Activated CD4-positive, alpha-beta T cell treated with anti-CD3 and anti-CD28 coated beads for 1 hour (primary cell): ENCODE measurements at places on chromosomes 1 and 21.

DNA sequence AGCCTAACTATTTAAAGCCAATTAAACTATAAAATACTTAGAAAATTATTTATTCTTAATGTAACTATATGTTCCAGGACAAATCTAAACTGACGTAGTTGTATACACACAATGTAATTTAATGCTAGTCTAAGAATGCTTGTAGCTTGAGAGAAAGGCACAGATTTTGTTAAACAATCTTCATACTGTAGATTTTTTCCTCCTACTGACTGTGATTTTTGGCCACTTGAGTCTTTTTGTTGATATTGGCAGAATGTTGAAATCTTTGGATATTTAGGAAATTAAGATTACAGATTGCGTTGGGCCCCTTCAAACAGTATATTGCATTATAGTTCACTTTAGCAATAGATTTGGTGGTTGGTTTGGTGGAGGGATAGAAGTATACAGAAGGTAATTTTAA, 40.5 kb downstream of the ATF3 start:
- no peak for DNase-seq

GRCh38 chr1:31755850-31756492, 8.2 kb downstream of the ADGRB2 start:
- no peak for DNase-seq

DNA sequence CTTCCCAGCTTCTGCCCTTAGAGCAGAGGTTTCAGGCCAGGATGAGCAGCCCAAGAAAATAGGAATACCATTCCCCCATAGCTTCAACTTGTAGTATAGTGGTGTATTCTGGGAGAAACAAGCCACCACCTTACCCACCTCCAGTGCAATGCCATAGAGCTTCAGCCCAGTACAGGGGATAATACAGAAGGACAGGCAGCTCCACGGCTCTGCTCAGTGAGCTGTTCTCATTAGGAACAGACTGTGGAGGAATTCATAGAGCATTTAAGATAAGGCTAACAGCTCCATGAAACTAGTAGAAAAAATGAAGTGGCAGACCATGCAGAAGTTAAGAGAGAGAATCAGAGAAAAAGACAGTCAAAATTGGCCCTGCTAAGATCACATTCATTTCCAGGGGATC, 294.7 kb upstream of the POGK start:
- no peak for DNase-seq

GRCh38 chr1:68449901-68450300, at the start of gene RPE65:
Gene RPE65, minus strand, starts transcription at chr1:68449954. Its CDS starts 49 bp downstream, at chr1:68449905.
- DNase-seq = no peak

DNA sequence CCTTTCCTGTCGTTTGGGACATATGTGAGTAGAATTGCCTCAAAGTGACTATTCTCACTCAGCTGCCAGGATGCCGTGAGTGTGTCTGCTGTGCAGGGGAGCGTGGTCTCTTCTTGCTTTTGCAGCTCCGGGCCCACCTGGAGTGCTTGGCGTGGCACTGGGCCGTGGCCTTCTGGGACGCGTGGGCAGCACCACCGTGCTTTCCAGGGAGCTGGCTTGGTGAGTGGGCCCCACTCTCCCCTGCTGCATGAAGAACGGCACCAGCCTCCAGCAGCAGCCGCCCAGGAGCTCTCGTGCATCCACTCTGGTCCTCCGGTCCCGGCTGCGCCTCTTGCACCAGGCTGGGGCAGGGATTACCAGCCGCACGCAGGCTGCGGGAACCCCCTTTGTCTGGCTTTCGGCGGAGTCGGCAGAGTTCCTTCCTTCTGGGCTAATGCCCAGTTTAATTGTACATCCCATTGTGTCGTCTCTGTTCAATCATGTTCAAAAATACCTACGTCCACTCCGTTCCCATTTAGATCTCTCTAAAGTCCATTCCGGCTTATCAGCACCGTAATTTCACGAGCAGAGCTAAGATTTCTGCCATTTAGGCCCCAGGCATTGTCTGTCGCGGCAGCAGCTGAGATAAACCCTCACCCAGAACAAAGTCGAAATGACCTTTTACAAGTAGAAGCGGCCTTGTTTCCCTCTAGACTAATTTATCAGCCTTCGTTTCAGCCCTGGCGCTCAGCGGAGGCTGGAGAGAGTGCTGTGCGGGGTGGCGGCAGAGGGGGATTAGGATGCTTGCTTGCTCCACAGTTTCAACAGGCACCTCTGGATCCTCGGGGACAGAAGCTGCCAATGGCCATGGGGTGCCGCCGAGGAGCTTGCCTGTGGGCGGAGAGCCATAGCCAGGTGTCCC, 129.6 kb downstream of the PRDM16 start:
- DNase-seq = no peak

DNA sequence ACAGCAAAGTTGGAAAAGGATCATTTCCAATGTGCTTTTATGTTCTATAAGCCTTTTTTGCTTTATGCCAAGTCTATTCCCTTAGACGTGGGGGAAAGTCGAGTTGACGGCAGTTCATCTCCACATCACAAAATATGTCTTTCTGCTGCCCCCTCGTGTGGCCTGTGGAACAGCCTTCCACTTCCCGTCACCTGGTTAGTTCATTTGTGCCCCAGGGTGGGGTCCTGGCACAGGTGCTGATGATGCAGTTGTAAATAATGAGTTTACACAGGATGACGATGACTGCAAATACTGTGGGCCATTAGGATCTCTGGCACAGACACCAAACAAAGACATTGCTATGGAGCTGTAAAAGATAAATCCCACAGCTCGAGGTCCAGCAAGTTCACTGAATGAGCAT, 10.0 kb upstream of the OTUD3 start:
- no peak for DNase-seq

- DNase-seq = no peak
Measured at GRCh38 chr1:2466958-2467554, 9.0 kb upstream of the PLCH2 start.

DNA sequence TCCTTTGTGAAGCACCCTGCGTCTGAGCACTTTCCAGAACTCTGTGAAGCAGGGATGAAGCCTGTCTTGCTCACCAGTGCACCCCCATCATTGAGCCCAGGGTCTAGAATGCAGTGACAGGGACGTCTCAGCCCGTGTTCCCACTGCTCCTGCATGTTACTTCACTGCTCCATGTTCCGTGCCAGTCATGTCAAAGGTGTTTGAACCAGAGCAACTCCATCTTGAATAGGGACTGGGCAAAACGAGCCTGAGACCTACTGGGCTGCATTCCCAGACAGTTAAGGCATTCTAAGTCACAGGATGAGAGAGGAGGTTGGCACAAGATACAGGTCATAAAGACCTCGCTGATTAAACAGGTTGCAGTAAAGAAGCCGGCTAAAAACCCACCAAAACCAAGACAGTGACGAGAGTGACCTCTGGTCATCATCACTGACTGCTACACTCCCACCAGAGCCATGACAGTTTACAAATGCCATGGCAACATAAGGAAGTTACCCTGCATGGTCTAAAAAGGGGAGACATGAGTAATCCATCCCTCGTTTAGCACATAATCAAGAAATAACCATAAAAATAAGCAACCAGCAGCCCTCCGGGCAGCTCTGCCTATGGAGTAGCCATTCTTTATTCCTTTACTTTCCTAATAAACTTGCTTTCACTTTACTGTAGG, 63.2 kb downstream of the SDC3 start:
- DNase-seq = no peak

DNA sequence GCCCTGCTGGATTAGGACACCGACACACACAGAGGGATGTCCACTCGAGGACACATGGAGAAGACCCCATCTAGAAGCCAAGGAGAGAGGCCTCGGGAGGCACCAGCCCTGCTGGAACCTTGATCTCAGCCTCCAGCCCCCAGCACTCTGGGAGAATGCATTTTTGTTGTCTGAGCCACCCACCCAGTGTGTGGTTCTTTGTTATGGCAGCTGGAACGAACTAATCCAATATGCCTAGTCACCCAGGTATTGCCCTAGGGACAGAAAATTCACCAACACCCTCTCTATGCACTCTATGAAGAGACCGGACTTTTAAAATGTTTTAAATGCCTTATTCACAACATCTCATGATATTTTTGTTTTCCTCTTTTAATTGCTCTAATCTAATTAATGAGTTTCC, 117.4 kb downstream of the CRYAA start:
- DNase-seq = no peak
